GDM1 (cell line): ENCODE measurements at places on chromosomes 2 and 18.

- DNase-seq = no peak
Measured at GRCh38 chr2:236449167-236449761, 120.4 kb upstream of the ACKR3 start.

- DNase-seq = no peak
Measured at GRCh38 chr2:44218771-44219170, 50.1 kb downstream of the PPM1B start.

- peak; percentile 21 for DNase-seq
Measured at GRCh38 chr2:44100351-44100750, 68.3 kb upstream of the PPM1B start.

- DNase-seq = peak; percentile 5
Measured at GRCh38 chr2:187502467-187502866, 51.8 kb downstream of the TFPI start.

GRCh38 chr18:73551211-73551610 is 596.4 kb downstream of the FBXO15 start:
- DNase-seq = no peak

DNA sequence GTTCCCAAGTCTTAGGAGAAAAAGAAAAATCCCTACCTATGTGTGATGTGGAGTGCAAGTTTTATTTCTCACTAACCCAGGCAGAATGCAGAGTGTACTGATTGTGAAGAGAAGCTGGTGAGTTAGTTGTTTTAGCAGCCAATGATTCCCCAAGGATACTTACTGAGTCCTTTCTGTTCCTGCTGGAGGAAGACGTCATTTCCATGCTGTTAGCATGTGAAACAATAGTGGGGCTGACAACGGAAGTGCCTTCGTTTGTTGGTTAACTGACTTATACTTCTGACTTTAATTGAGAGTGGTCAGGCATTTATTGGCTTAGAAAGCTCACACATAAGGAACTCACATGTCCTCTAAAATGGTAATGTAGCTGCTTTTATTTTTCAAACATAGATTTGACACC is 180.6 kb downstream of the MC4R start:
- no peak for DNase-seq

DNA sequence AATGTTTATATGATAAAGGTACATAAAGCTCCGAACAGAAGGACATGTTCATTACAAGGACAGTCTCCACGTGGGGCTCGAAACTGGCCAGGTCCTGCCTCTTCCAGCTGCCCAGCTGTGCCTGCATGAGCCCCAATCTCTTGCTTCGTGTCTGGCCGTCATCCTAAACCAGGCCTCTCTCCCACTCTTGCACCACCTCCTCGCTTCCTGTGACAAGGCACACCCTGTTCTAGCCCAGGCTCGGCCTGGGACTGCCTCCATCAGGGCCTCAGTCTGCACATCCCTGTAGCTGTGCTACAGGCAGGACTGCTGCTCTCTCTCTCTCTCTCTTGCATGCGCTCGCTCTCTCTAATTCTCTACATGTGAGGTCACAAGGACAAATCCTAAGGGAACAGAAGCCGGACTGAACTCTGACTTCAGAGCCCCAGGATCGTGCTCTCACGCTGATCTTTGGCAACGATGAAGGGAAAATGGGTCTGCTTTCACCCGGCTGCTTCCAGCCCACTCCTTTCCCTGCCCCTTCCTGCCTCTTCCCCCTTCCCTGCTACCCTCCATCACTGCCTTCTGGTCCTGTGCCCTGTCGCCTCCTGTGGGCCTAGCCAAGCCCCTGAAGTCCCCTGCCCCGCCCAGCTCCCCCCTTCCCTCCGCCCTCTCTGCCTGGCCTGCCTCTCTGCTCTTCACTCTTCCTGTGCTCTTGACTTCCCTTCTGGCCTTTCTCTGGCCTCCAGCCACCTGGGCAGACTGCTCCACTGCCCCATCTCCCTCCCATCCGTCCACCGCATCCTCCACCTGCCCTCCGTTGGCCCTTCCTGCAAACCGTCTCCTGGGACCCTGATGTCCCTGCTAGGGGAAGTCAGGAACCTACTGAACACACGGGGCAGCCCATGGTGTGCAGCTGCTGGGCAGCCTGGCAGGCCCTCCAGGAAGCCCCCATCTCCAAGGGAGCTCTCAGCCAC is 7.8 kb upstream of the GPR55 start:
- no peak for DNase-seq

GRCh38 chr2:29702276-29702675 is 219.1 kb downstream of the ALK start:
- DNase-seq = no peak

- DNase-seq = no peak
Measured at GRCh38 chr2:18230668-18231067, 329.8 kb downstream of the RDH14 start.

- DNase-seq = no peak
Measured at GRCh38 chr2:175166216-175166824, 1.7 kb downstream of the ATF2 start.

- DNase-seq = no peak
Measured at GRCh38 chr2:29084554-29084953, 10.2 kb upstream of the PCARE start.

DNA sequence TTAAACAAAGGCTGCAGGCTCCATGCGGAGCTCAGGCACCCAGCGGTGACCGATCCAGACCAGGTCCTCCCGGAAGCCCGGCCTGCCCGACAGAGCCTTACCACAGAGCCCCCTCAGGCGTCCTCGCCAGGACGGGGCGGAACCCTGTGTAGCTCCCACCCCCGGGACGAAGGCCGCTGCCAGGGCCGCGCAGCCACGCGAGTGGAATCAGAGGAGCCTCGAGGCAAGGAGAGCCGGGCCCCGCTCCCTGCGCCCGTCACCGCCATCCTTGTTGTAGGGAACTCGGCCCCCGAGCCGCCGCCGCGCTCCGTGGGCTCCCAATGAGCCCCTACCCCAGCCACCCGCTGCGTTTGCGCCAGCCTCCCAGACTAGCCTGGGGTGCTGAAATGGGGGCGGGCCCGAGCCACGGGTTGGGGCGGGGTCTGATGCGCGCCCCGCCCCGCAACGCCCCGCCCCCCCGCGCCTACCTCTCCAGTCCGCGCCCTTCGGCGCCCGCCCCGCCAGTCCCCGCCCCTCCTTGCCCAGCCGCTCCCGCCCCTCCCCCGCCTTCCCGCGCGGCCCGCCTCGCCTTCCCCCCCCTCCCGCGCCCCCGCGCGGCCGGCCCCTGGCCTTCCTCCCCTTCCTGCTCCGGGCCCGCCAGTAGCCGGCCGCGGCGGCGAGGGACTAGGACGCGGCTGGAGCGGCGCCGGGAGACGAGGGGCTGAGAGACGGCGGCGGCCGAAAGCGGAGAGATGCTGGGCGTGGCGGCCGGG is at the start of gene LIMS1:
TSS of gene LIMS1 (plus strand) at position 639 of the 752 bp plus-strand sequence. CDS start at position 732, 93 bp downstream.
- DNase-seq = peak; percentile 85

GRCh38 chr2:186644791-186645190 is 49.1 kb upstream of the FAM171B start:
- no peak for DNase-seq

- no peak for DNase-seq
Measured at GRCh38 chr18:10054366-10054765, 140.6 kb downstream of the VAPA start.

DNA sequence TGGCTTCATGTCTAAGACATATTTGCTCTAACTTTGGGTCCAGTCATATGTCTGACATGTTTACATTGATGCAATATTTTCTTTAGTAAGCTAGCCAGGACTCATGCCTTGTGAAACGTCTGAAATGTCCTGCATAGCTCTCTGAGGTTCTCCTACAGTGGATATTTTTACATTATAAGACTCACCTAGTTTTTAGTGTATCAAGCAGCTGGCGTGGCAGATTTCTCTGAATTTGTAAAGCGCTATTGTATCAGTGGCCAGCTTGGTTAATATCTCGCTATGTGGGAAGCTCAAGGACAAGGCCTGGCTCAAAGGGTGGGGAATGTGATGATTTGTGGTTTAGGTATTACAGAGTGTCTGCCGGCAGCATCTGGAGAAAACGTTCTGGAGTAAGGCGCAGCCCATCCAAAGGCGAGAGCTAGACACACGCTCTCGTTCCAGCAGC is 164.3 kb downstream of the LTBP1 start:
- no peak for DNase-seq

- no peak for DNase-seq
Measured at GRCh38 chr2:107776362-107776761, 50.3 kb upstream of the RGPD4 start.

DNA sequence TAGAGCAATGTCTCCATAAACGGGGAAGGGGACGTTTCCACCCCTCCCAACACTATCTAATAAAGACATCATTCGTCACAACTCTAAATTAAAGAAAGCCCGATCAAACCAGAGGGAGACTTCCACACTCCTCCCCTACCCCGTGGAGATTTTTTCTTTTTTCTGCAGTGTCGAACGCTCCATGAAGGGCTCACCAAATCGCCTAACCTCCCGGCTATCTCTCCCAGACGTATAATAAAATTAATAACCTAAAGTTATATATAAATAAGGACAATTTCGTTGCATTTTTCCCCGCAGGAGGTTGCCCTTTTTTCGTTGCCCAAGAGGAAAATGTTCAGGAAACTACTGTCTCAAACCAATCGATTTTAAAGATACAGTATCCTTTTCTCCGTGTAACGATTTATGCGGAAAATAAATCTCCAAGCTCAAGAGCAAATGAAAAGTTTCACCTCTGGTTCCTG is 2.4 kb downstream of the EVX2 start:
- DNase-seq = no peak

DNA sequence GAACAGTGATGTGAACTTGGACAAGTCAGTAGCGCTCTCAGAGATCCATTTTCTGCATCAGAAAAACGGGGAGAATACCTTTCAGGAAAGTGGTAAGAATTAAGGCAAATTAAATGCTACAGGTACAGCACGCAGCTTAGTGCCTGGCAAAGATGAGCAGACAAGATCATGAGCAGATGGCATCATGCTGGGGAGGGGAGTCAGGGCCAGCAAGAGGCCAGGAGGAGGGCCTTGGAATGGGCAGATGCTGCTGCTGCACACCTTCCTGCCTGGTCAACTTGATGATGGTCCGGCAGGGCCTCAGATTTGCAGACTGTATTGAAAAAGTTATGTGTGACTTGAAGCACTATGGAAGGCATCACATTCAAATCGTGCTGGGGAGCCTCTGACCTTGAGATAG is 72.9 kb downstream of the GALNT14 start:
- DNase-seq = no peak

DNA sequence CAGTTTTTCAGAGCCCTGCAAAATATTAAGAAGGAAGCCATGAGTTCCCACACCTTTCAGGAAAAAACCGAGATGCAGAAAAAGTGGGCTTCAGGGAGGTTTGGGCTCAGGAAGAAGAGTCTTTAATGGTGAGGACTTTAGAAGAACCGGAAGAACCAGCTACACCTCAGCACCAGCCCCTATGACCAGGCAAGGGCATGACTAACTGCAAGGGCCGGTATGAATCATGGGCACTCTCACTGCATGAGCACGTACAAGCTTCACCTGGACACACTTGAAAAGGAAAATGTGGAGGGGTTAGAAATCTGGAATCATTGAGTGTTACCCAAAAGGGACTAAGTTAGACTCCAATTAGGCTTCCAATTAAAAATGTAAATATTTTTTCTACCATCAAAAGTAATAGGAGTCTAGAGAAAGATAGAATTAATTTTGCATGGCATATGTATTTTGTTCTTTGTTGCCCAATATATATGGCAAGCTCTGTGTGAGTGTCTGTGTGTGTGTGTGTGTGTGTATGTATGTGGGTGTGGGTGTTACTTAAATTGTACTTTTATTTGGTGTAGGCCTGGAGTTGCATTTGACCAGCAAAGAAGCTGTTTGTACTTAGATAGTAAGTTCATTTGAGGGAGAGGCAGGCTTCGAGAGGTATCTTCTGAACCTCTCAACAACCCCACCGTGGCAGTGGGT is 66.5 kb upstream of the THUMPD2 start:
- DNase-seq = no peak

DNA sequence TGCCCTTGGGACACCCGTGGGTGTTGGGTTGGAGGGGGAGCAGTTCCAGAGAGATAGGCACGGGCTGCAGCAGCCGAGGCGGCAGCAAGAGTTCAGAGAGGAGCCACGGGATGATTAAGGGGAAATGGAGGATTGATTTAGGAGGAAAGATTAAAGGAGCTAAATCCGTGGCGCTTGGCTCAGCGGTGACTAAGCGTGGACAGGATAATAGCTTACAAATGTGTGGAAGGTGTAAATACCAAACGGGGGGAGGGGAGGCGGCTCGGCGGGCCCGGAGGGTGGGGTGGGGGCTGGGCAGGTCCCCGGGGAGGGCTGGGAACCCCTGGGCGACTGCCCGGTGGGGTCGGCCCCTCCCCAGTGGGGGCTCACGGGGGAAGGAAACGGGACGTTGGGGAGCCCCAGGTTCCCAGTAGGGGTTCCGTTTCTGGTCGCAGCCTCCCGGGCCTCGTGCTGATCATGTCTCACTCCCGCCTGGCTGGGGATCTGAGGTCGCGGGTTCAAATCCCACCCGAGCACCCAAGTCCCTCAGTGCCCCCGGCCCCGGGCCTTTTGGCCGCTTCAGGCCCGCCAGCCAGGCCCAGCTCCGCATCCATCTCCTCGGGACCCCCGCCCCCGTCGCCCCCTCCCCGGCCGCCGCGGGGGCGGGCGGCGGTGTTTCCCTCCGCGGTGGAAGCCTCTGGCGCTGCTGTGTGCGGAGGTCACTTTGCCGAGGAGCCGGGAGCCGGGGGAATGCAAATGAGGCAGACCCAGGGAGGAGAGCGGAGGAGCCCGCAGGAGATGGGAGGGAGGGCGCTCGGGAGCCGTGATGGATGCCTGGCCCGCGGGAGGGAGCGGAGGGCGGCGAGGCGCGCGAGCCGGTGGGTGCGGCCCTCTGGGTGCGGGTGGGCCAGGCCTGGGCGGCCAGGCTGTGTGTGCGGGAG is 8.1 kb downstream of the ASIC4 start:
- DNase-seq = no peak

GRCh38 chr2:168742258-168742932 is 60.0 kb upstream of the NOSTRIN start:
- no peak for DNase-seq

DNA sequence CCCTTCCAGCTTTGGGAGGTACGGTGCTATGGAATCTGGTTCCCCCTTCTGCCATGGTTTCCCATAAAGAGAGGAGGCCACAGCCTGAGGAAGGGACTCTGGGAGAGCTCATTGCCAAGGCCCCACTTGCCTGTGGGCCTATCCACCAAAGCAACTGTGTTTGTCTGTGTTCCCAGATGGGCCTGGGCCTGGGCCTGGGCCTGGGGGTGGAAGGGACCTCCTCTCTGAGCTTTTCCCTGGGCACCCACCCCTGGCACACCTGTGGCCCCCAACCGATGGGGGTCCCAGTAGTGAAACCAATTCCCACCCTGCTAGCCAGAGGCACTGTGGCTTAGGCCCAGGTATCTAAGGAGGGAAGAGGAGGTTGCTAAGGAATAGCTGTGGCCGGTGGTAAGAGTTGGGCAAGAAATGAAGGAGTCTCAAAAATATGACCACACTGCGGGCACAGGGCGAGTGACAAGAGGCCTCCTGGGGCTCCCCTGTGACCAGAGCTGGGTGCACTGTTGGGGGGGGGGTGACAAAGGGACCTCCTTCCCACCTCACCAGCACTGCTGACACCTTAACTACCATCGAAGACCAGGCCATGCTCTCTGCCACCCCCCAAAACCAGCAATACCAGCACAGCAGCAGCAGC is 4.9 kb upstream of the DUSP2 start:
- DNase-seq = no peak
